Skin of body (tissue), 3 donors: ENCODE measurements at places on chromosomes 11 and 22. TPM values are rescaled to one million over a fixed set of nuclear protein-coding genes. Genes with fewer than 3 reads are reported as not detected.

The KRTAP5-11 gene
- 2.2 TPM for total RNA-seq

DNA sequence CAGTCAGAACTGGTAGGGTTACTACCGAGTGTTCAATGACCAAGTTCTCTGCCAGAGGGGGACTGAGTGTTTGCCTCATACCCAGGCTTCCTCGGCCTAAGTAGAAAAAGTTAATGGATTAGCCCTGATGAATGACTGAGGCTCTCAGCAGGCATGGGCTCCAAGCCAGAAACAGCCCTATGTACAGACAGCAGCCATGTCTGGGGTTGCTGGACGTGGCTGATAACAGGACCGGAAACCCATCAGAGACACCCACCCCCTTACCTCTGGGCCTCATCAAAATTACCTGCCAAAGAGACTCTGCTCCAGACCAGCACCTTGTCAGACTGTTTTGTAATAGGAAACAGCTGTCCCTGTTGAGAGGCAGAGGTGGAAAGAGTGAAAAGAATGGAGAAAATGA lies 351.4 kb downstream of the ETS1 start:
- DNase-seq = no peak

GRCh38 chr11:93717501-93717900 lies 23.8 kb downstream of the TAF1D start:
- DNase-seq = no peak

DNA sequence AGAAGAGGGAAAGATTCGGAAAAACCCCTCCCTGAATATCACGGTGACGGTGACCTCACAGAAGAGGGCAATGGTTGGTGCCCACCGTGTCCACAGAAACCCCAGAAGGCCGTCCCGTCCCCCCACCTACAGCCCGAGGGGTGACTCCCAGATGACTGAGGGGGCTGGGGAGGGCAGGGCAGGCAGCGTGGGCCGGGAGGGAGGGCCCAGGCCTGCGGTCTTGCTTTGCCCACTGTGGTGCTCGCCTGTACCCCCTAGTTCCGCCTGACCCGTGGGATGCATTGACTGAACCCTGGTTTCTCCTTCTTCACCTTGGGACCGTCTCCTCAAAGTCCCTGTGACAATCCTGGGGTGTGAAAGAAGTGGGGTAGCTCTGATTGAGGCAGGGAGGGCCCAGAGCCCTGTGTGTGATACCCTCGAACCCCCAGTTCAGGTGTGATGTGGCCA lies 526.7 kb downstream of the BRD1 start:
- no peak for DNase-seq

The LMO2 gene
- total RNA-seq = 15.2 TPM

- DNase-seq = no peak
These were observed 101.7 kb upstream of the PRR5 start for GRCh38 chr22:44600207-44600785.

- no peak for DNase-seq
These were observed 51.6 kb downstream of the RPUSD4 start for GRCh38 chr11:126159719-126160344.

GRCh38 chr22:45155050-45155840 lies 8.5 kb upstream of the NUP50 start:
- no peak for DNase-seq

- no peak for DNase-seq
These were observed 1168.8 kb downstream of the BRD1 start for GRCh38 chr22:48658871-48659270.

- no peak for DNase-seq
These were observed 4.4 kb downstream of the RBX1 start for GRCh38 chr22:40955571-40955970.

- DNase-seq = no peak
These were observed 131.2 kb downstream of the VPREB1 start for GRCh38 chr22:22375576-22376351.

The PTPMT1 gene
- 26.9 TPM for total RNA-seq
